Hindlimb muscle (tissue), 1 donor: ENCODE measurements at places on chromosomes 5 and 9. TPM values are rescaled to one million over a fixed set of nuclear protein-coding genes. Genes with fewer than 3 reads are reported as not detected.

GRCh38 chr5:2181149-2181548 is 298.4 kb upstream of the IRX4 start:
- no peak for DNase-seq

DNA sequence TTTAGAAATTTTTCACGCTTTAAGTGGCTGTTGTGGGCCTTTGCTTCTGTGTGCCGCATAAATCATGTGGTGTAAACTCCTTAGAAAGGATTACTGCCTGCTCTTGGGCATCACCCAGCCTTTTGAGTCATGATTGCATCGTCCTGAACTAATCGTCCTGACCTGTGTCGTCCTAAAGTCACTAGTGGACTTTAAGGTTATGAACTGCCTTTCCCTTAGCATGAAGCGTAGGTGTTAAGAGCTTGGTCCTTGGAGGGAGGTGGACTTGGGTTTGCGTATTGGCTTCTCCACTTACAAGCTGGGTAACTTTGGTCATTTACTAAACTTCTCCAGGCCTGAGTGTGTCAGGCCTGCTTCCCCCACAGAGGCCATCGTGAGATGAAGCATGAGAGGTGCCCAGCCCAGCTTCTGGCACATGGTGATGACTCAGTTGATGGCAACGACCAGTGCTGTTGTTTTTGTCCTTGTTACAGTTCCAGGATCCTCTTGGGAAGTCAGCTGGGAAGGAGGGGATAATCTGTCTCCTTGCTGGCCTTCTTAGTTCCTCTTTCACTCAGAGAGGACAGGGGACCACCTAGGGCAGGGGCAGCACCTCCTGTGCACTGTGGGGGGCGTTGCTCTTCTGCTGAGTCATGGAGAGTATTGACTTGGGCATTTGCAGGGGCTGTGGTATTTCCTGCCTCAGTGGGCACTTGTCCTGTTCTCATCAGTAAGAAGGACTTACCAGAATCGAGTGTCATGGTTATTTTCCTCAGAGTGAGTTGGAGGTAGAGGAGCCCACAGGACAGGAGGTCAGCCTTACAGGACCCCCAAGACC is 54.2 kb upstream of the NCS1 start:
- no peak for DNase-seq

DNA sequence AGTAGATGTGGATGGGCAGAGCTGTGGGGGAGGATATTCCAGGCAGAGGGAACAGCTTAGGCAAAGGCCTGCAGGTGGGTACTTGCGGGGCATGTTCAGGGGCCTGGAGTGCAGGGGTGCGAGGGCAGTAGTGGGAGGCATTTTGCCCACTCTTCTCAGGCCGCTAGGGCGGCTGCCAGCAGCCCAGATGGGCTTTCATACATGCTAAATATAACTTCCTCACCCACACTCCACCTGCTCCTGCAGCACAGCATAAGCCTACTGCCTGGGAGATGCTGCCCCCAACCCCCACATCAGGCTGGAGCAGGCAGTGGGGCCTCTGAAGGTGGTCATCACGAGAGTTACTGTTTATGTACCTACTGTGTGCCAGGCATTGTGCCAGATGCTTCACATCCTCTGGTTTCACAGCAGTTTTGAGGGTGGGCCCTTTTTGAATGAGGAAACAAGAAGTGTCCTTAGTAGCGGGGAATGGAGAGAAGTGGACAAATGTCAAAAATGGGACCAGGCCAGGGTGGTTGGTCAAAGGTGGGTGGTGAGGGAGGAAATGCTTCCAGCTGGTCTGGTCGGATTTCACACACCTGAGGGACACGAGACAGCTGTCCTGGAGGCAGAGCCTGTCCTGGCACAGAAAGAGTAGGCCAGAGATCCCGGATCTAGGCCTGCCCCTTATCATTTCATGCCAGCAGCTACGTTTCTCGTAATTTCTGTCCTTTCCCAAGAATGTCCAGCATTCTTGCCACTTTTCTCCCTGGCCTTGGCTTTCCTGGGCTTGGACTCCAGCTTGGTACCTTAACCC is 12.1 kb downstream of the RGS14 start:
- no peak for DNase-seq

GRCh38 chr5:159049844-159050315 is 49.8 kb downstream of the EBF1 start:
- DNase-seq, result peak; percentile 71

GRCh38 chr9:132647355-132647754 is 22.4 kb downstream of the DDX31 start:
- no peak for DNase-seq

Gene TAS2R1
- polyA plus RNA-seq, result not detected

DNA sequence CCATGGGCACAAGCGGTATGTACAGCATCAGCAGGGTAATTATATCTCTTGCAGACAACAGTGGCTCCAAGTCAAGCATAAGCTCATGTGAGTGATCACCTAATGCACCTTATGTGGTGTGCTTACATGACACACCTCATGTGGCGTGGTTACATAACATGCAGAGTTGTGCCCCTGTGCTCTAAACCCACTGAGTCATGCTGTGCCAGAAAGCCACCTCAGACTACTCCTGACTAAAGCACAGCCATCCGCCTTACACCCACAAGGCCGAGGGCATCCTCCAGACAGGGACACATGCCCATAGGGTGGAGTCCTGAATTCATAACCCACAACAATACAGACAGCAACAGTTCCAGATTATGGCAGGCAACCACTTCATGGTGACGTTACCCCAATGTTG is 163.7 kb upstream of the SLC30A5 start:
- no peak for DNase-seq

DNA sequence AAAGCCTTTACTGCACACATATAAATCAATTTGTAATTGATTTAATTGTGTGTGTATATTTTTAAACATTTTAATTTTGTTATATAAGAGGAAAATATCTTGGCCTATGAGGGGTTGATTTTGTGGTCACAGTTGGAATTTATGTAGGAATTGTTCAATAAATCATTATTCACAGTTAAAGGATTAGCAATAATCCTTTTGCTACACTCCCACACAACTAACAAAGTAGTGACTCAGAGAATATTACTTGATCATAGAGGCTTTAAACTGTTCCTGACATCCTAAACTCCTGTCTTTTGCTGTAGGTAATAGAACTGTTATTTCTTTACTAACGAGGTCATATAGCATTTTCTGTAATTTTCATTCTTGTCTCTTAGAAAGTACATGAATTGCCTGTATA is 95.5 kb downstream of the ZCCHC7 start:
- no peak for DNase-seq

Gene PCDHB9
- polyA plus RNA-seq, result 3.2 TPM

- no peak for DNase-seq
Measured at GRCh38 chr5:16981700-16982099, 45.6 kb upstream of the MYO10 start.

- DNase-seq, result peak; percentile 76
Measured at GRCh38 chr5:102754767-102755431, at the start of gene PAM. PAM (plus strand) TSS chr5:102755305; CDS start chr5:102866196, 110,891 bp downstream.

DNA sequence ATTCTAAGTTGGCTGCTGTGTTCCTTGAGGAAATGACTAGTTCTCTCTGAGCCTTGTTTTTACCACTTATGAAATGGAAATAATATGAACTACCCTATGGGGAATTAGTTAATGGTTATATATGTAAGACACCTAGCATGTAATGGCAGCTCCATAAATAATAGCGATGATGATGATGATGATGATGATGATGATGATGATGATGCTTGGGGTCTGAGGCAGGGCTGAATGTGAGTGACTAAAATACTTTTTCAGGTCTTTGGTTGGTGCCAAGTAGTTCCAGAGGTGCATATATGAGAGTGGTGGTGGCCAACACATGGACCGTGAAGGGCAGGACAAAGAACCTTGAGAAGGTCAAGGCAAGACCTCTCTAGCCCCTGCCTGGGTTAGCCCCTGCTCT is 123.3 kb upstream of the PANK3 start:
- no peak for DNase-seq

Gene SLCO4C1
- 4.4 TPM for polyA plus RNA-seq

- no peak for DNase-seq
Measured at GRCh38 chr9:132622159-132622558, 39.8 kb downstream of the BARHL1 start.

Gene MTMR12
- polyA plus RNA-seq, result 14.3 TPM

Gene KIF20A
- polyA plus RNA-seq, result 17.5 TPM

- peak; percentile 77 for DNase-seq
Measured at GRCh38 chr9:33817327-33818166, 587 bp downstream of the UBE2R2 start.

Gene C9
- polyA plus RNA-seq, result 0.34 TPM

GRCh38 chr5:15463231-15463980 is 36.6 kb upstream of the FBXL7 start:
- DNase-seq, result no peak

- DNase-seq, result no peak
Measured at GRCh38 chr9:126389992-126390391, 63.4 kb downstream of the MVB12B start.

DNA sequence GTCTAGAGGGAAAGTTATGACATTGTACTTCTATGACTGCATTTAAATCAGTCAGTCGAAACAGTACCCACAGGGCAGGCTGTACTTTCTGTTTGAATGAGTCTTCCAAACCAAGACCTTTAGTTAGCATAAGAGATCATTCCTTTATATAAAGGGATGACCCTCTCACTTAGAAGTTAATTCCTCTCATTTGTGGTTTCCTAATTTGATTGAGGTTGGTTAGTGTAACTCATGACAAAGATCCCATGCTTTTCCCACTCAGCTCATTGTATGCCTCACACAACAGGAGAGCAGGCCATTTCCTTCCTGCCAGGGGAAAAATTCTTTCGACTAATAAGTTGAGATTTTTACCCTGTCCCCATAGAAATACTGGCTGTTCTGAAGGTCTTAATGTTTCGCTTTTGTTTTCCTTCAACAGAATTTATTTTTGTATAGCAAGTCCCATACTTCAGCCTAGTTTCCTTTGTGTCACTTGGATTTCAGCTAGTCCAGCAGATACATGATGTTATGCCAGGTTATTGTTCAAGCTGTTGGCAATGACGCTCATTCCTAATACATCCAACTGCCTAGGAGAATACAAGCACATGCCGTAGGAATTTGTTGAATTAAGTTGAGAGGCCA is 500.7 kb downstream of the SPATA31D1 start:
- DNase-seq, result peak; percentile 60

Gene GADD45G
- polyA plus RNA-seq, result 14.3 TPM

- no peak for DNase-seq
Measured at GRCh38 chr9:135120249-135120648, 32.8 kb downstream of the OLFM1 start.

GRCh38 chr5:146048994-146049703 is 56.2 kb downstream of the PLAC8L1 start:
- peak; percentile 48 for DNase-seq

DNA sequence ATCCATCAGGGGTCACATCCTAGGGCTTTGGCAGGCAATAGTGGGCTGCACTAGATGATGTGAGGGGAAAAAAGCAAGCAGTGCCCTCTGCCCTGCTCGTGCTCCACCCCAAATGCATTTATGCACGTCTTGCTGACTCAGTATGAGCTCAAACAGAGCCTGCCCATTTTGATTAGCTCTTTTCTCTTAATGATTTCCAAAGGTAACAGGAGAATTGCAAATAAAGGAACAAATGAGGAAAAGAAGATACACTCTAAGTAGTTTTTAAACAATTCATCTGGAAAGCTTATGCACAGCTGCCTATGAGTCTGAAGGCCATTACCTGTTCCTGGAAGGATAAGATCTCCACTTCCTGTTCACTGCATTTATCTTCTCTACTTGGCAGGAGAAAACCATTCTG is 364.2 kb downstream of the TMEM232 start:
- DNase-seq, result no peak

DNA sequence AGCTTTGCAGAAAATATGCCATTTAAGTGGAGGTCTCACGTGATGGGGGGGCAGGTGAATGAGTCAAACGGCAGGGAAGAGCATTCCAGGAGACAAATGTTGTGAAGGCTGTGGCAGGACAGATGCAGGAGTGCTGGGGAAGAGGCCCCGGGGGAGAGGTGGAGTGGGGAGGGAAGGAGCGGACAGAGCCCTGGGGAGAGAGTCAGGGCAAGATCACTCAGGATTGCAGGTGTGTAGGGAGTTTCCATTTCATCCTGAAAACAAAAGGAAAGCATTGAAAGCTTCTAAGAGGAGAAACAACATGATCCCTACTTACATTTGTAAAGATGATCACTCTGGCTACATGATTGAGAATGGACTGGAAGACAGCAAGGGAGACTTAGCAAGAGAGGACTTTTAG is 323.3 kb downstream of the ASTN2 start:
- no peak for DNase-seq

Gene TXNDC8
- not detected for polyA plus RNA-seq

DNA sequence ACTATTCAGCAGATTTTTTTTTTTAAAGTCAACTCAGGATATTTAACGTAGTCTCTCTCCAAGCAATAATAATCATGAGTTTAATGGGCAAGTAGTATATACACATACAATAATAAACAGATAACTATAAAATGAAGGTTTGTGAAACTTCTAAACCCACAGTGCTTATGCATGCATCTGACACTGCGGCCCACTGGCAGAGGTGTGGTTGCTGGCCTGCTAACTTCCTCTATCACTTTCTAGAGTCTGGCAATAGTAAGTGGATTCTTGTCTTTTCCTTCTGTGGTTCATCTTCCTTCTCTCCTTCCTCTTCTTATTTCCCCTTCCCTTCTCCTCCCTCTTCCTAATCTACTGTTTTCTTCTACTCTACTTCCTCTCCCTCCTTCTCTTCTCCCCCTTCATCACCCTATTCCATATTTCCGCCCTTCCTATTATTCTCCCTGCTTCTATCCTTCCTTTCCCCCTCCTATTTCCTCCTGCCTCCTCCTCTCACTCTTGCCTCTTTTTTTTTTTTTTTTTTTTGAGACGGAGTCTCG is 18.6 kb upstream of the AGXT2 start:
- DNase-seq, result no peak

- DNase-seq, result no peak
Measured at GRCh38 chr5:53962306-53962705, 348.1 kb downstream of the ARL15 start.

- no peak for DNase-seq
Measured at GRCh38 chr9:8871396-8871795, 1071.8 kb upstream of the DMAC1 start.

Gene PCDHGB5
- 4.1 TPM for polyA plus RNA-seq

Gene CARTPT
- not detected for polyA plus RNA-seq

GRCh38 chr5:17928581-17928981 is 294.3 kb downstream of the TAF11L14 start:
- peak; percentile 66 for DNase-seq

GRCh38 chr5:141877356-141878185 is 639 bp downstream of the PCDH1 start:
- DNase-seq, result no peak
